ENCODE measurements at places on chromosomes 4 and X.

GRCh38 chrX:12985331-12985730 is 10.4 kb downstream of the TMSB4X start:
- no peak for DNase-seq

DNA sequence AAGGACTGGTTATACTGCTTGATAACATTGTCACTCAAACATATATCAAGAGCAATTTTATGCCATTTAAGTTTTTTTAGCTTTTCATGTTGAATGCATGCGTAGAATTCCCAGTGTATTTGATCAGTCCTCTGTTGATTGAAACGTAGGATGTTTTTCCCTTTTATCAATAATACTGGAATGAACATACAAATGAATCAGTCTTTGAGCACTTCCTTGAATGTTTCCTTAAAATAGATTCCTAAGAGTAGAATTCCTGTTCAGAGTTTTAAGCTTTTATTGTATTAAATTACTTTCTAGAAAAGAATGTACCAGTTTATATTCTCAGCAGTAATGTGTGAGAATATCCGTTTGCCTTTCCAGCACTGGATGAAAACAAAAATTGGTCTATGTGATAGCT is 37.8 kb downstream of the ADD1 start:
- no peak for DNase-seq

DNA sequence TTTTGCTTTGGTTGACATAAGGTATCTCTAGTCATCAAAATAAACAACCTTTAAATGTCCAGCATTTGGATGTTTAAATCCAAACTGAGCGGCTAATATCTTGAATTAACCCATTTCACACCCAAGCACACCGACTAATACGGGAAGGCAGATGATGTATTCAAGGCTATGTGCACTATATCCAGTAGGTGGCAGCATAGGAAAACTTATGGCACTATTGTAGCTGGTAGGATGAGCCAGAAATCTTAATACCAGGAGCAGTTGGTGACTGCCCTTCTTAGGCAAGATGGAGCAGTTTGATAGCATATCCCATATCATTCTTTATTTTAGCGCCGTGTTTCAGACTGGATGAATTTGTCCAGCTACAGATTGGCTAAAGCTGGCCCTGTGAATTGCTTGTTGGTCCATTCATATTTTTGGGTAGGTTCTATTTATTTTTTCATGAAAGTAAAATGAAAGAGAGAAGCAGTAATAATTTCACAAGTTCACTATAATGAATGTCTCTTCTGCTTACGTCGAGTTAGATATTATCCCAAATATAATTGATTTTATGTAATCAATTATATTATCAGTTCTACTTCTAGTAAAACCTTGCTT is 24.4 kb downstream of the UCHL1 start:
- no peak for DNase-seq

GRCh38 chrX:124211312-124211942 is 121.0 kb upstream of the TEX13D start:
- no peak for DNase-seq

GRCh38 chrX:49039598-49040375 is 3.4 kb downstream of the TFE3 start:
- DNase-seq = peak; percentile 44

- DNase-seq = no peak
Observed at GRCh38 chr4:132333724-132334047, 815.4 kb upstream of the PCDH10 start.

- no peak for DNase-seq
Observed at GRCh38 chrX:110143454-110144210, 140.7 kb downstream of the TMEM164 start.

DNA sequence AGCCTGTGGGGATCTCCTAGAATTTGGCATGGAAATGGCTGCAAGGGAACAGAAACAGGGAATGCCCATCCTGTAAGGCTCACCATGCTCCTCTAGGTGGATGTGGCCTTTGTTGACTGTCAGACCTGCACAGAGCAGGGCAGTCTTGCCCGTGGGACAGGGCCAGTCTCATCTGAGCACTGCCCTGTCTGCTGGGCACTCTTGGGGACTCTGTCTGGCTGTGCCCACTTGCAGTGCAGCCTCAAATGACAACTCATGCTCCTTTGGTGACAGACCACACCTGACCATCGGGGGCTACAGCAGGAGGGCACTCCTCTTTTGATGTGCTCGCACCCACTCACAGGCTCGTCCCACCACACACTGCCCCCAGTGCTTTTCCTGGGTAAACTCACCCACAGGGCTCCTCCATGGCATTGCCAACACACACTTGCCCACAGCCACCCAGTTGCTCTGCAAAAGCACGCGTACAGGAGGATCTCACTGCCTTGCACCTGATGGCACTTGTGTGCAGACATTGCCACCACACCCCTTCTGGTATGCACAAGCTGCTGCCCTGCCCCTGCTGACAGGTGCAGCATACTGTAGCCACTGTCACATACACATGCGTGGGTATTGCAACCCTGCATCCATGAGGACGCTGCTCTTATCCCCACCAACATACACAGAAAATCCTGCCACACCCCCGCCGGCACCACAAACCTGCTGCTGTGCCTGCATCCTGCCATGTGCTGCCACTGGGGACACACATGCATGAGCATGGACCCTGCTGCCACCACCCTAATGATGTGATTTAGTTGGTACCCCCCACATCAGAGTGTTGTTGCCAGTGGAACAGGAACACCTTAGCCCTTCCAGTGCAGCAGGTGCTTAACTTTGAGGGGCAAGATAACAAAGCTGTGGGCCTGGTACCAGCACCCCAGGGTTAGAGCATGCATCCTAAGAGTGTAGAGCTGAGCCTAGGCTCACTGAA is 100.1 kb upstream of the ARHGEF9 start:
- no peak for DNase-seq

- DNase-seq = no peak
Observed at GRCh38 chrX:31093639-31093975, 21.8 kb upstream of the FTHL17 start.
